ENCODE measurements at places on chromosomes 2 and 18.

DNA sequence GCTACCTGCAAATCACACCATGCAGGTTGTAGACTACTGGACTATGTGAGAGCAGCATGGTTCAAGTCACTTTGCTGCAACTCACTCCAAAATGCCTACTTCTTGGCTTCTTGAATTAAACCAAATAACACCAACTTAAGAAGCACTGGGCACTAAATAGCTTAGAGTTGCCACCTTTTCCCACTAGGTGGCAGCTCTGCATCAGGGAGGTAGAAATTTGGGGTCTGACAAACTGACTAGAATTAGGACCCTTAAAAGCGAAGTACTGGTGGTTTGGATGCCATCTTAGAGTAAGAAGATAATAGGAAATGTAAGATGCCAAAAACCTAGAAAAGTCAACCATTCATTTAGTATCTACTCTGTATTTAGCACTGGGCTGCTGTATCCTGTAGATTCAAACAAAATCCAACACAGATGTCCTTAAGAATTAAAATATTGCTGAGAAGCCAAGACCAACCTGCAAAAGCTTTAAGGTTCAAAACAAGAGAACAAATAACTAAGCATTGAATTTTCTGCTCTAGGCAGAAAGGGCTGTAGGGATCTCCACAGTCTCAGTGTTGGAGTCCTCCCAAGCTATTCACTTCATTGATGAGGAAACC is 65.5 kb downstream of the CCBE1 start:
- DNase-seq = peak; percentile 58

- DNase-seq = no peak
These were observed 81.2 kb downstream of the INSIG2 start for GRCh38 chr2:118169359-118170005.

GRCh38 chr2:40332191-40332826 is 119.6 kb downstream of the SLC8A1 start:
- peak; percentile 19 for DNase-seq

DNA sequence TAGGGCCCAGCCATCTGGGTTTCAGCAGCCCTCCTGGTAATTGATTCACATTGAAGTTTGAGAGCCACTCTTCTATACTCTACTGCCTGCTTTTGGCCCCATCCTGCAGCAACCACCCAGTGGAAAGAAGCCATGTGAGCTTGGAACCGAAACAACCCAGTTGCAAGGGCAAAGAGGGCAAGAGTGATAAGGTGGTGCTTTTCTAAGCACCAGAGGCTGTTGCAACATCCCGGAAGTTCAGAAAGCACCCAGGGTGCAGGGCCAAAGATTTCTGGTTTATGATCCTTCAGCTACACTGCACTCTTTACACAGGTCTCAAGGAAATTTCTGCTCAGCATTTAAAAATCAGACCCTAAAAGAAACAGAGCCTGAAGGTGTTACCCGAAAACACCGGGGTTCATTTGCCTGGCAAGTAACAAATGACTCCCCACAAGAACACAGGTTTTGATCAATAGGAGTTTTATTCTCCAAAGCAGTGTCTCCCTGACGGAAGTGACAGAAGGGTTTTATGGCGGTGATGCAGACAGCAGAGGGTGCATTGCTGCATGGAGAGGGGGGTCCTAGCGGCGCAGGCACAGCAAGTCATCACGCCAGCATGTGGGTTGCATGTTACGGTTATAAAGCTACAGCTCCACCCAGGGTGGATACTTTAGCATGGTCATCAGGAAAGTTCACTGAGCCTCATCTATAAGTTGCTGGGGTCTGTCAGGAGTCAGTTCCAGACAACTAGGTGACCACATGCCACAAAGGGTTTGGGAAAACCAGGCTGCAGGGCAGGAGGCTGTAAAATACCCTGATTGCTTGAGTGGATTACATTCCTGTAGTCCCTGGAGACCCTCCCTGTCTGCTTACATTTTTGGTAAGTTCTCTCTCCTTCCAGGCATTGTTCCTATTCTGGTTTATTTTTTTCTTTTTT is 28.8 kb upstream of the TMEM37 start:
- no peak for DNase-seq

DNA sequence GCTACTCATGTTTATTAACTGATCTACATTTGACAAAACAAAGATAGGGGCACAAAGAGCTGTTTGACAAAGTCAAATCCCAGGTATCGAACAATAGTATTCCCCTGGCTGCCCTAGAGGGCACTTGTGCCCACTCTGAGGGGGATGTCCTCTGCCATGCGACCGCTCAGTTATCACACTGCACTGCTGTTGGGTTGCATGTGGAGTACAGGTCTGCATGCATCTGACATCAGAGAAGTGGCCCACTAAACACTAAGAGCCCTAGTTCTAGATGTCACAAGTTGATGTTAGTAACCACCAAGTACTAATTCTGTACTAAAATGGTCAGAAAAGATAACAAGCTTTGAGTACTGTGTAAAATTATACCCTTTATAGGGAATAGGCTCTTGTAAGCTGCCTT is 20.1 kb upstream of the FLACC1 start:
- no peak for DNase-seq

GRCh38 chr2:230664128-230664527 is 48.5 kb upstream of the CAB39 start:
- DNase-seq = no peak

DNA sequence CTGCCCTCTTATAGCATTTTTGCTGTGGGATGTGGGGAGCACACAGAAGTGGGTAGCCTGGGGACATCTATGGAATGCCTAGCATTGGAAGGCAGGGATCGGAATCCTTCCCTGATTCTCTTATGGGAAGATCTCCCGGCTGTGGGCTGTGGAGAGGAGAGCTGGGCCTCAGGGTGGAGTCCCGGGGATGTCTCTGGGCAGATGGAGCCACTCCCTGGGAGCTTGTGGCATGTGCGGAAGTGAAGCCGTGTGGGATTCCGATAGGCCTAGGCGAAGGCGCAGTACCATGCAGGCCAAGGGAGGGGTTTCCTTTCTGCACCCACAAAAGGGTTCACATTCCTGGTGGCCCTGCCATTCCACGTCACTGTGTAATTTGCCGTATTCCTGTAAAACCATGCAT is 87.9 kb downstream of the GLI2 start:
- DNase-seq = no peak

DNA sequence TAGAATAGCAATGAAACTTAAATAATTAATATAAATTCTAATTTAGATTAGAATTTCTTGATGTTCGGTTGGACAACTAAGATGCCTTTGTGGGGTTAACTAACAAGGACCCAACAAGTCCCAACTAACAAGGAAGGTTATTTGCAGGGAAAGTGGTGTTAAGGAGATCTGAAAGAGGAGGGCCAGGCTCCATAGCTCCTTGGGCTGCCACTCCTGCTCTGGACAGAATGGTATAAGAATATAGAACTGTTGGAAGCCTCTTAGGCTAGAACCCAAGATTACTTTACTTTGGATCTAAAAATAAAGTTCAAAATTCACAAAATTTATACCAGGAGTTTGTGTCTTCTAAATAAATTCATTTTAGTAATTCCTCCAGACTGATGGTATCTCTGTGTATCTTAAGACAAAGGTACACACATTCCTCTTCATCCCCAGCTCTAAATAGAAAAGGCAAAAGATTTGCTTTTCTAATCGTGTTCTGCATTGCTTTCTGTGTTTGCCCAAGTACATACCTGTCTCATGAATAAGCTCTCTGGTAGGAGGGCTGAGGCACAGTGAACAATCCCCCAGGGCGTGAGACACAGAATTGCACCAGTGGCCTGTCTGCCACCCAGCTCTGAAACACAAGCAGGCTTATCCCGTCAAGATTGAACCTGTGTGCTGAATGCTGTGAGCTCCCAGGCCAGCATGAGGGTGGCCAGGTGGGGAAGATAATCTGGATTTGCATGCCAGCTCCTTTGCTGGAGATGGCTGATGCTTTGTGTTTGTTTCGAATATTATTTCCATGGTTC is 176.0 kb downstream of the ACKR3 start:
- no peak for DNase-seq

DNA sequence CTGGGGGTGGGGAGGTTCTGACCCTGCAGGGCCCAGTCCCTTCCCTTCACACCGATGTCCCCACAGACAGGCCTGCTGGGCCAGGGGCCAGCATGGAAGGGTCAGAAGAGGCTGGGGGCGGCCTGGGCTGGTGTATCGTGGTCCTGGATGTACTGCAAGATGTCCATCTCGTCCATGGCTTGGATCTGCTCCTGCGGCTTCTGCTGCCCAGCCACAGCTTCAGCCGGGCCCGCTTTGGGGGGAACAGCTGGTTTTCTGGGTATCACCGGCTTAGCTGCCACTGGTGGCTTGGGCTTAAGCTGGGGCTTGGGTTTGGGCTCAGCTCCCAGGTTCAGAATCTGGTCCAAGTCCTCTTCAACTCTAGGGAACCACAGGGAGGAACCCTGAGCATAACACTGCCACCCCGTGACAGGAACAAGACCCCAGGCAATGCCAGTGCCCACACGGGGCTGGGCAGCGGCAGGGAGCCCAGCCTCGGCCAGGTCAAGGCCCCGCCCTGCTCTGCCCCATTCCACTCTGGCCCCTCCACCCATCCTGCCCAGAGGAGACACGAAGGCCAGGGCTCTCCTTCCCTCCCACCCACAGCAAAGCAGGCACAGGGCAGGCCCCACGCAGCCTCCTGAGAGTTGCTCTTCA is 31.9 kb downstream of the HS1BP3 start:
- DNase-seq = no peak

DNA sequence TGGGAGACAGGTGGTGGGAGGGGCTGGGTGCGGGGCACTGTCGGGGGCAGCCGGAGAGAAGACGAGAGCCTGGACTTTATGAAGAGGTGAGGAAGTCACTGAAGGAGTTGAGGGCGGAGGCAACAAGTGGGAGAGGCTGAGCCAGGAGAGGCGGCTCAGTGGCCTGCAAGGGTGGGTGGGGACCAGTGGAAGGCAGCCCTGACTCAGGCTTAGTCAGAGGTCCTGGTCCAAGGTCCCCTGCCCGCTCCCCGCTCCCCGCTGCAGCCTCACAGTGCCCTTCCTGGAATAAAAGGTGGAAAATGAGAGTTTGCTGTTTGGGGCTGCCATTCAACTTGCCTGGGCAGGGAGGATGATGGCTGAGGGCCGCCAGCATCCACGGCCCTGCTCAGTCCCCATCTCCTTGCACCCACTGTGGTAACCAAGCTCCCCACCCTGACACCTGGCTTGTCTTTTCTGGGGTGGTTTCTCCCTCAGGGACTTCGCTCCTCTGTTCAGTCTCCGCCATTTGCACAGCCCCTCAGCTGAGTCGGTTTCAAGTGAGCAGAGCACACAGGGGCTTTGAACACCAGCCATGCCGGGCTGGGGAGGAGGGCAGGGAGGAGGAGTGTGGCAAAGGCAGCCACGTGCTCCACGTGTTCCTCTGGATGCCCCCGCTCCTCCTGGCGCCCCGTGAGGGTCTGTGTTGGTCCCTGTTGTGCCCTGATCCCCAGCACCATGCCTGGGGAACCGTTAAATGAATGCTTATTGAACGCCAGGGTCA is 13.7 kb upstream of the RALB start:
- DNase-seq = no peak

- DNase-seq = peak; percentile 45
These were observed 552 bp downstream of the CNPPD1 start for GRCh38 chr2:219175928-219176817.

- DNase-seq = peak; percentile 18
These were observed 467.7 kb downstream of the EPHA4 start for GRCh38 chr2:221104361-221104811.

GRCh38 chr2:26058390-26058789 is 24.5 kb downstream of the RAB10 start:
- DNase-seq = no peak

DNA sequence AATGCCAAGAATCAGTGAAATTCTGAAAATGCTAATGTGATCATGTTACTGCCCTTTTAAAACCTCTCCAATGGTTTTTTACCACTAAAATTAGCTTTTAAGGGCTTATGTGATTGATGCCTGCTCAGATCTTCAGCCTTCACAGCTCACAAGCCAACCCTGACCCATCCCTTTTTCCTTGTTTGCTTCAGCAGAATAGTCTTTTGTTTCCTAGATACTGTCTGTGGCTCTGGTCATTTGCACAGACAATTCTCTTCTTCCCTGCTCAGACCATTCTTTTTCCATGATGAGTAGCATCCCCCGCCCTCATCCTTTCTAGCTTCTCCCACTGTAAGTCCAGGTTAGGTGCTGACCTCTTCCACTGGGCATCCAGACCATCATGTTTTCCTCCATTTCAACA is 164.9 kb upstream of the NT5C1B start:
- DNase-seq = no peak

DNA sequence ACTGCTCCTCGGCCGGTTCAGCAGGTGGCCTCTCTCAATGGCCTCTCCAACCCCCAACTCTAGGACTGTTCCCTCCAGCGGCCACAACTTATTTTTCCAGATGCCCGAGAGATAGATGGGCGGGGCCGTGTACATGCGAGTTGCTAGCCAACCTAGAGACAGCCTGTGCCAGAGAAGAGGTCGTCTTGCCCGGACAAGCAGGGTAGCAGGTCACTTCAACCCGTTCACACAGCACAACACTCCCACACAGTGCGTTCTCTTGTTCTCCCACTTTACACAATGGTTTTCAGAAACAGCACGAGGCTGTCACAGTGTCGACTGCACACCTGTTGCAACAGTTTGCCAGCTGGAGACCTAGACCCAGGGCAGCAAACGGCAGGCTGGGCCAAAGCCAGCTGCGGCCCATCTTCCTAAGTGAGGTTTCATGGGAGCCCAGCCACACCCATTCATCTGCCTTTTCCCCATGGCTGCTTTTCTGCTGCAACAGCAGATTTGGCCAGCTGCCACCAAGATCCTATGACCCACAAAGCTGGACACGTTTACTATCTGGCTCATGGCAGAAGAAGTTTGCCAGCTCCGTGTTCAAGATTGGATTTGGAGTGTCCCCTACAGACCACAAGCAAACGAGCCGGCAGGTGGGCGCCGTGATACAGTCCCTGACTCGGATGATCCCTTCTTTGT is 7.3 kb upstream of the PRLH start:
- DNase-seq = peak; percentile 81

DNA sequence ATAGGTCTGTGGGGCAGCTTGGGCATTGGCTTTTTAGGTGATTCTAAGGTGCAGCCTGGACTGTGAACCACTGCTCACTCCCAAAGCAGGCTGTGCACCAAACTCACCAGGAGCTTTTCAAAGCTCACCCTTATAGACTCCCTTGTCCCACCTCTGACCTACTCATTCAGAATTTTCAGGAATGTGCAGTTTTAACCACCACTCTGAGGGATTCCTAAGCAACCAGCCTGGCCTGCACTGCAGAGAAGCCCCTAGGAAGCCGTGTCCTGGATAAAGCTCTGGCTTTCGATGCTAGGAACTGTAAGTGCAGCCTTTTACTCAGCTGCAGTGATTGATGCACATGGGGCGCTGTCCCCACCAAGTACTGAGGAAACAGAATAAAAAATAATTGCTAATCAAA is 33.0 kb downstream of the MRO start:
- no peak for DNase-seq

- no peak for DNase-seq
These were observed 101.4 kb downstream of the FARSB start for GRCh38 chr2:222554517-222554916.

GRCh38 chr18:10030816-10031541 is 117.2 kb downstream of the VAPA start:
- no peak for DNase-seq

DNA sequence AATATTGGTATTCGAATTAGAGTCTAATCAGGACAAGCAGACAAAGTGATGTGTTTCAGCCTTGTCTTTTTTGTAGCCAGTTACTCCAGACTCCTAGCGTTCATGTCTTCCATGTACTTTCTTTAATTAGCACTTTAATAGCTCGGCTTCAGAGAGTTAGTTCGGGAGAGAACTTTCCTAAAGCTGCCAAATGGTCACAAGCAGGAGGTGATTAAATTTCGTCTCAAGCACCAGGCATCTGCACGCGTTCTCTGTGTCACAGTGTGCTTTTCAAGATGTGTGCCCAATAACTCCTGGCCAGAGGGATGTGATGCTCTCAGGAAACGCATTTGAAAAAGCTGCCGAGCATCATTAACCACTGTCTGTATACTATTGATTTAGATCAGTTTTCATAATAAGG is 790.8 kb downstream of the SOCS6 start:
- DNase-seq = peak; percentile 78

Data from NCI-H1105 treated with DMSO at 0.1 percent for 48 hours (cell line).